ENCODE measurements at places on chromosomes 11 and 22. TPM values are rescaled to one million over a fixed set of nuclear protein-coding genes. Genes with fewer than 3 reads are reported as not detected.
A peak's percentile ranks its signal among the peaks of the same experiment; 100 is the strongest.

Gene APOBEC3G
- total RNA-seq: 3.0 TPM

- no peak overlapping the region for H3K4me3 ChIP-seq
- H3K4me1 ChIP-seq: peaks cover 20% of the 10 kb centered on the region
- DNase-seq: no peak
- no peak overlapping the region for H3K27ac ChIP-seq
These were observed 108.5 kb downstream of the TSPAN18 start for GRCh38 chr11:44835296-44835695.

GRCh38 chr22:42901790-42902508 lies 44.9 kb upstream of the ARFGAP3 start:
- H3K27ac ChIP-seq: peak overlapping the region; percentile 50
- no peaks in the 10 kb centered on the region for H3K27me3 ChIP-seq
- no peak overlapping the region for H3K4me3 ChIP-seq
- H3K36me3 ChIP-seq: peaks cover 2% of the 10 kb centered on the region

GRCh38 chr22:35554297-35554845 lies 13.7 kb downstream of the RASD2 start:
- no peak overlapping the region for H3K4me3 ChIP-seq
- no peak for DNase-seq
- no peak overlapping the region for H3K27ac ChIP-seq

DNA sequence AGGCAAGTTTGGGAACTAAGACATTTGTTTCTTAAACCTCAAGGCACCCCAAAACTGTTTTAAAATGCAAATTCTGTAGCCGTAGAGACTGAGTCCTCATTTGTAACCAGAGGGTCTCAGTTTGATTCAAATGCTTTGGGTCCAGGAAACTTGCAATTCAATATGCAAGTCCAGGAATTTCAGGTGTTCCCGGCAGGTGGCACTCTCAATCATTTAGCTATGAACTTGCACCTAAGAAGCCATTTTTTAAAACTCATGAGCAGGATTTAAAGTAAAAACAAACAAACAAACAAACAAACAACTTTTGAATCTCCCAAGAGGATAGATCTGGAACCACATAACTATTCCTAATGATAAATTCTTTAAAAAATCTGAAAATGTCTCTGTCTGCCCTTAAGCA lies 8.7 kb upstream of the ABTB2 start:
- DNase-seq: no peak
- peaks cover 5% of the 10 kb centered on the region for H3K4me1 ChIP-seq
- peaks cover 60% of the 10 kb centered on the region for H3K27me3 ChIP-seq
- H3K36me3 ChIP-seq: no peaks in the 10 kb centered on the region
- H3K27ac ChIP-seq: no peak overlapping the region

DNA sequence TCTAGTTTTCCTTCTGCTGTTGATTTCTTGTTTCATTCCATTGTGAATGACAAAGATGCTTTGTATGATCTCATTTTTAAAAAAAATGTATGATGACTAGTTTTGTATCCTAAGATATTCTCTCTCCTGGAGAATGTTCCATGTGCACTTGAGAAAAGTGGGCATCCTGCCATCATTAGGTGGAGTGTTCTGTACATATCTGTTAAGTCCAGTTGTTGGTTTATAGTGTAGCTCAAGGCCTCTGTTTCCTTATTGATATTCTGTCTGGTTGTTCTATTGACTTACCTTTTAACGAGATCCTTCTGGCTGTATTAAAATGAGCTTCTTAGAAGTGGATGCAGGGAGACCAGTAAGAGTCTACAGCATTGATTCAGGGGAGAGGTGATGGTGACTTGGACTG lies 35.2 kb downstream of the SGSM1 start:
- no peak overlapping the region for H3K4me3 ChIP-seq
- H3K36me3 ChIP-seq: no peaks in the 10 kb centered on the region

- no peaks in the 10 kb centered on the region for H3K36me3 ChIP-seq
- H3K4me1 ChIP-seq: peaks cover 79% of the 10 kb centered on the region
- DNase-seq: no peak
- H3K4me3 ChIP-seq: no peak overlapping the region
These were observed 8.3 kb upstream of the CDC42EP1 start for GRCh38 chr22:37551981-37552380.

DNA sequence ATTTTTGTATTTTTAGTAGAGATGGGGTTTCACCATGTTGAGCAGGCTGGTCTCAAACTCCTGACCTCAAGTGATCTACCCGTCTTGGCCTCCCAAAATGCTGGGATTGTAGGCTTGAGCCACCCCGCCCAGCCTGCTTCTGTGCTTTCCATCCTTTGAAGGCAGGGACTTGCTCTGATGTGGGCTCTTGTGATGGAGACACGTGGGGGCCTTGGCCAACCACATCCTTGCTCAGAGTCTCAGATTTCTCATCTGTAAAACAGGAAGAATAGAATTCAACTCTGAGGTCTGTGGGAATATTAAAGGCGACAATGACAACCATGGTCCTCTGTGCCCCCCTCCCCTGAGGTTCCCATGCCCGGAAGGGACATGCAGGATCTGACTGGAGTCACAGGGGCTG lies 3.8 kb upstream of the GGA1 start:
- no peaks in the 10 kb centered on the region for H3K36me3 ChIP-seq
- H3K4me3 ChIP-seq: no peak overlapping the region
- H3K4me1 ChIP-seq: peaks cover 26% of the 10 kb centered on the region
- no peak overlapping the region for H3K27ac ChIP-seq
- peaks cover 33% of the 10 kb centered on the region for H3K27me3 ChIP-seq
- DNase-seq: no peak

- H3K27ac ChIP-seq: peak overlapping the region; percentile 80
- peaks cover 71% of the 10 kb centered on the region for H3K4me1 ChIP-seq
- H3K4me3 ChIP-seq: peak overlapping the region; percentile 73
- no peaks in the 10 kb centered on the region for H3K27me3 ChIP-seq
- DNase-seq: peak; percentile 87
These were observed 1.0 kb downstream of the CCDC85B start for GRCh38 chr11:65891219-65892136.

Gene APOBEC3B
- total RNA-seq: 4.2 TPM

DNA sequence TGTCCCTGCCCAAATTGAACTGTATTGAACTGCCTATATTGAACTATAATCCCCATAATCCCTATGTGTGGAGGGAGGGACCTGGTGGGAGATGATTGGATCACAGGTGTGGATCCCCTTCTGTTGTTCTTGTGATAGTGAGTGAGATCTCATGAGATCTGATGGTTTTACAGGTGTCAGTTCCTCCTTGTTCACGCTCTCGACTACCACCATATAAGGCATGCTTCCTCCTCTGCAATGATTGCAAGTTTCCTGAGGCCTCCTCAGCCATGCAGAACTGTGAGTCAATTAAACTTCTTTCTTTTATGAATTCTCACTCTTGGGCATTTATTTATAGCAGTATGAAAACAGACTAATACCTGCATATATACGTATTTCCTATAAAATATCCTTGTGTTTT lies 206.5 kb upstream of the PDGFD start:
- no peak for DNase-seq
- H3K36me3 ChIP-seq: no peaks in the 10 kb centered on the region
- H3K4me3 ChIP-seq: no peak overlapping the region
- peaks cover 11% of the 10 kb centered on the region for H3K4me1 ChIP-seq
- H3K27me3 ChIP-seq: no peaks in the 10 kb centered on the region
- H3K27ac ChIP-seq: no peak overlapping the region

Gene PAX6
- not detected for total RNA-seq

Gene TRIM66
- total RNA-seq: 10.2 TPM

Gene IL17REL
- not detected for total RNA-seq

- peaks cover 16% of the 10 kb centered on the region for H3K4me1 ChIP-seq
- no peaks in the 10 kb centered on the region for H3K36me3 ChIP-seq
- H3K27ac ChIP-seq: no peak overlapping the region
These were observed 3.8 kb downstream of the ROBO4 start for GRCh38 chr11:124893781-124894401.

Gene MS4A3
- not detected for total RNA-seq

GRCh38 chr11:48041877-48042695 lies 61.7 kb downstream of the PTPRJ start:
- no peaks in the 10 kb centered on the region for H3K27me3 ChIP-seq
- H3K27ac ChIP-seq: no peak overlapping the region
- no peak for DNase-seq
- H3K4me3 ChIP-seq: no peak overlapping the region
- H3K4me1 ChIP-seq: peaks cover 4% of the 10 kb centered on the region

Gene SLC29A2
- total RNA-seq: 2.0 TPM

GRCh38 chr11:85742348-85742747 lies 56.4 kb upstream of the CCDC89 start:
- no peak overlapping the region for H3K27ac ChIP-seq
- H3K36me3 ChIP-seq: no peaks in the 10 kb centered on the region

DNA sequence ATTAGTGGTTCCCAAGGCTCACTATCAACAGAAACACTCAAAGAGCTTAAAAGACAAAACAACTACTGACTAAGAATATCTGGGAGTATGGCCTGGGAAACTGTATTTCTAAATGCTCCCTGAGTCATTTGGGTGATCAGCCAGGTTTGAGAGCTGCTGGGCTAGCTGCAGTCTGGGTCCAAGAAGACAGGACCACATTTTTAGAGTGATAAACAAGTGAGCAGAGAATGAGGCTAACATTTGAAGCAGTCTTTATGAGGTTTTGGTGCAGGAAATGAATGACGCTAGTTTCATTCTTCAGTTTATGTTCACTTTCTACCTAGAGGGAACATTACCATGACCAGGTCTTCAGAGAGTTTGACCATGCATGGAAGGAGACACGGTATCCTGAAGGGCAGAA lies 97.7 kb downstream of the TEAD1 start:
- no peaks in the 10 kb centered on the region for H3K27me3 ChIP-seq
- H3K27ac ChIP-seq: peak overlapping the region; percentile 17
- peaks cover 34% of the 10 kb centered on the region for H3K4me1 ChIP-seq
- H3K36me3 ChIP-seq: peaks cover 15% of the 10 kb centered on the region
- no peak overlapping the region for H3K4me3 ChIP-seq
- DNase-seq: no peak

GRCh38 chr11:117407016-117407415 lies 79.4 kb downstream of the CEP164 start:
- H3K27ac ChIP-seq: no peak overlapping the region
- no peaks in the 10 kb centered on the region for H3K27me3 ChIP-seq
- peaks cover 64% of the 10 kb centered on the region for H3K36me3 ChIP-seq
- no peak overlapping the region for H3K4me3 ChIP-seq

- DNase-seq: no peak
- H3K4me1 ChIP-seq: no peaks in the 10 kb centered on the region
- no peak overlapping the region for H3K4me3 ChIP-seq
- H3K27me3 ChIP-seq: peaks cover 72% of the 10 kb centered on the region
These were observed 2.5 kb upstream of the KRTAP5-2 start for GRCh38 chr11:1600626-1601025.

Gene OR4S1
- not detected for total RNA-seq

Gene TRIM3
- 32.5 TPM for total RNA-seq

- no peak for DNase-seq
- H3K4me1 ChIP-seq: peaks cover 45% of the 10 kb centered on the region
- no peak overlapping the region for H3K27ac ChIP-seq
- H3K27me3 ChIP-seq: no peaks in the 10 kb centered on the region
- no peaks in the 10 kb centered on the region for H3K36me3 ChIP-seq
These were observed 576.8 kb downstream of the SOX6 start for GRCh38 chr11:15779518-15779917.

DNA sequence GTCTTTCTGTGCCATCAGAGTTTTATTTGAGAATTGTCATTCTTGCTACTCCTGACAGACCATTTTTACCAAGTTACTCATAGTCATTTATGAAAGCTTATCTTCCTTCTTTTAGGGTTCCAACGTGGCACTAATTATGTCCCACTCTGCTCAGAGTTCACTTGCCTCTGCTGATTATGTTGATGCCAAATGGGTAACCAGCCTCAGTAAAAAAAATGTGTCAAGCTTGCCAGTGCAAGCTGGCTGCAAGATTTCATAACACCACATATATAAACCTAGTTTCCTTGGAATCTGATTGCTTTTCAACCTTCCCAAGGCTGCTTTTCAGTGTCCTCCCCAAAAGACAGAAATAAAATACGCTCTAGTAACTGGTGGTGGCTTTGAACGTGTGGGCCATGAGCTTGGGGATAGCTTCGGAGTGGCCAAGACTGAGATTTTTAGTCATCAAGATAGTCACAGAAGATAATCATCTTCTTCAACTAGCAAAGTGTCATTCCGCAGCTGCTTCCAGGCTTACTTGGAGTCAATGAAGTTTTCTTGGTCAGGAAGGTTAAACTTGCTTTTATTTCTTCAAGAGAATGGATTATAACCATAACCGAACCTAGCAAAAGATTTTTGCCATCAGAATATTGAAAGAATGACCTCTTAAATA lies 29.5 kb upstream of the APOA1 start:
- no peaks in the 10 kb centered on the region for H3K27me3 ChIP-seq
- DNase-seq: no peak
- H3K36me3 ChIP-seq: peaks cover 55% of the 10 kb centered on the region
- peaks cover 10% of the 10 kb centered on the region for H3K4me1 ChIP-seq

Gene OR5T3
- not detected for total RNA-seq

- no peak for DNase-seq
- peaks cover 6% of the 10 kb centered on the region for H3K36me3 ChIP-seq
- peak overlapping the region; percentile 89 for H3K27ac ChIP-seq
- H3K4me1 ChIP-seq: peaks cover 54% of the 10 kb centered on the region
- no peak overlapping the region for H3K4me3 ChIP-seq
These were observed 129.2 kb upstream of the MTMR2 start for GRCh38 chr11:96052921-96053651.

Gene GAL
- total RNA-seq: not detected

DNA sequence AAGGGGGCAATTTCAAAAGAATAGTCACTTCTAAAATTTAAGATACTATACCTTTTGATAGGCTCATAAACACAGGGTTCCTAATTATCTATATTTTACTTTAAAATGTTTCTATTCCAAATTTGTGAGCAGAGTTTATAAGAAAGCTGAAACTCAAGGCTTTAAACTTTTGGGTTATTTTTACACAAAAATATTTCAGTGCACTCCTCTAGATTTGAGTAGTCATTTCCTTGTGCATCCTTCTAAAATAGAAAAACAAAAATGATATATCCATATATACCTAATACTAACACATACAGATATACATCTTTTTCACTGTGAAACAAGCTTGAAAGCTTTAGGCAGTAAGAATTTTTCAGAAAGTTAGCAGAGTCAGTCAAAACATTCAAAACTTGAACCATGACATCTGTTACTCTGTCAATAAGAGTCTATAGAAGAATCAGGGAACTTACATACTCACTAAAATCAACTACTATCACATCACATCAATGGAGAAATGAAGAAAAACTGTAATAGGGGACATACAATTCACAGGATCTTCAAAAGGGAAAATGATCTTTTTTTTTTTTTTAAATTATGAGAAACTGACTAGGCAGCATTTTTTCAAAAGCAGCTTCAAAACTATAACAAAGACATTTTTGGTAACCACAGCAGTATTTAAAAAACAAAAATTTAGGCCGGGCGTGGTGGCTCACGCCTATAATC lies 5.1 kb downstream of the PHF21A start:
- H3K4me1 ChIP-seq: peaks cover 49% of the 10 kb centered on the region
- H3K36me3 ChIP-seq: peaks cover 2% of the 10 kb centered on the region
- no peak overlapping the region for H3K4me3 ChIP-seq
- no peaks in the 10 kb centered on the region for H3K27me3 ChIP-seq

All from osteocyte (in vitro differentiated cells).